ENCODE measurements at places on chromosomes 13 and 19.

- DNase-seq: no peak
These were observed 152.8 kb upstream of the IRS2 start for GRCh38 chr13:109939180-109939579.

- DNase-seq: no peak
These were observed 80.0 kb downstream of the ZNF429 start for GRCh38 chr19:21585281-21585890.

DNA sequence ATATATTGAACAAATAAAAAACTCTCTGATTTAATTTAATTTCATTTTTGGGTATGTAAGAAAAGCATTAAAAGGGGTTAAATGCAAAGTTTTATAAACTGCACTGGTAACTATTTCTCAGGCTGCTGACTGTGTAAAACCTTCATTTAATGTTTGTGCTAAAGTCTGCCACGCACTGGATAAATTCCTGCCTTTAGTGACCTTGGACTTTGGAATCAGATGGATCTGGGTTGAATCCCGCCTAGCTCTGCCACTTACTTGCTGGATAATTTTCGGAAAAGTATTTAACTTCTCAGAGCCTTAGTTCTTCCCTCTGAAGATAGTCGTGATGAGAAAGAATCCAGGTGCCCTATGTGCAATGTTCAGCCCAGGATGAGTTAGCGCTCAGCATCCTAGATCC, 58.6 kb downstream of the RASL11A start:
- no peak for DNase-seq

GRCh38 chr13:39956036-39956435, 300.6 kb downstream of the COG6 start:
- DNase-seq: peak; percentile 54

DNA sequence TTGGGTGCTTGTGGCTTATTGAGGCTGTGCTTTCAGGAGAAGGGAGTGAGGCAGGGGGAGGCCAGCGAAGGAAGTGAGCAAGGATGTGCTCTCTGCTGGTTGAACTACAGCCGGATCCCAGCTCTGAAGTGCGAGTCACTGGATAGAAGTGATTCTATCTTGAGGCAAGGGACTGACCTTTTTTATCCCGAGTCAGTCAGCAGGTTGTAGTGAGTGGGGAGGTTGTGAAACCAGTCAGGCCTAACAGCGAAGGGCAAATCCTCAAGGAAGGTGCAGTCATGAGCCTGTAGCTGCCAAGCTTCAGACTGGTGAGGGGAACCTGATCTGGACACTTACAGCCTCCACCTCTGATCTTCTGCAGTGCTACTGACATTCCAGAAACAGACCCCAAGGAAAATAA, 18.6 kb downstream of the SCEL start:
- DNase-seq: no peak

GRCh38 chr19:18478545-18479311, 40.8 kb upstream of the ISYNA1 start:
- peak; percentile 54 for DNase-seq

DNA sequence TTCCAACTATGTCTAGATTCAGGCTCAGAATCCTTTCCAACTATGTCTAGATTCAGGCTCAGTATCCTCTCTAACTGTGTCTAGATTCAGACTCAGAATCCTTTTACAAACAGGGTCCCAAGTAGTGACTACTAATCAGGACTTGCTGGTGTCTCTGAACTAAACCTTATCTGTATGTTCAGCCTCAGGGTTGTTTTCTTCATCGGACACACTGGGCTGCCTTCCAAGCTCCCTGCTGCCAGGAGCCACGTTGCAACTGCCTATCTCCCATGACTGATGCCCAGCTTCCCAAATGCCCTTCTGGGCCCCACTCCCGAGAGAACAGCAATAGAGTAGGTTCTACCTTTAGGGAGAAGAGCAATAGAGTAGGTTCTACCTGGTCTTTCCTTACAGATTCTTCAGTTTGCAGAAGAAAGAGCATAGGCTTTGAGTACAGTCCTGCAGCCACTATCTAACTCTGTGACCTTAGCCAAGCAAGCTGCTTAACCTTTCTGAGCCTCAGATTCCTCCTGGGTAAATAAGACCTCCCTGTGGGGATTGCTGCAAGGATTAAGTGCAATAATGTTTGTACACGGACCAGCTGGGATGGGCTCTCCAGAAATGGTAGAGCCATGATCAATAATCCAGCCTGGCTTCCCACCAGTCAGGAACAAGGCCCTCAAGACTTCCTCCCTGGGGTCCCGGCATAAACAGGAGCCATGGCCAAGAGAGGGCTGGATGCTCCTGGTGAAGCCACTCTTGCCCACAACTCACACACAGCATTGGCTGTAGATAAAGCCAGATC, 61.5 kb downstream of the ZIC5 start:
- DNase-seq: no peak

GRCh38 chr13:97786510-97786909, 167.0 kb upstream of the IPO5 start:
- DNase-seq: no peak

- peak; percentile 15 for DNase-seq
These were observed 196.9 kb upstream of the UBL3 start for GRCh38 chr13:30047154-30047874.

DNA sequence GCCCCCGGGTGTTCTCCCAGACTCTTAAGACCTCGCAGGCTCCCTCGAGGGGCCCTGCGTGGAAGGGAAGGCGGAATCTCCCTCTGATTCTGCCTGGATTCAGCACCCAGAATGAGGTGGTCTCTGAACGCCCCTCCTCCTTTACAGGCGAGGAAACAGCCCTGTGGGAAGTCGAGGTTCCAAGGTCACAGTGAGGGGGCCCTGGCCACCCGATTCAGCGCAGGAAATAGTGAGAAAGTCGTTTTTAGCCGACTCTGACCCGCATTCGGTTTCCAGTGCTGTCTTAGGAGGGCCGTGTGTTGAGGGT, 1.1 kb downstream of the BSG start:
- no peak for DNase-seq

- DNase-seq: no peak
These were observed 2.1 kb upstream of the PTPRS start for GRCh38 chr19:5342573-5343201.

- DNase-seq: no peak
These were observed 105.8 kb downstream of the LACC1 start for GRCh38 chr13:43985422-43986072.

GRCh38 chr13:71149046-71149445, 718.0 kb downstream of the DACH1 start:
- DNase-seq: no peak

DNA sequence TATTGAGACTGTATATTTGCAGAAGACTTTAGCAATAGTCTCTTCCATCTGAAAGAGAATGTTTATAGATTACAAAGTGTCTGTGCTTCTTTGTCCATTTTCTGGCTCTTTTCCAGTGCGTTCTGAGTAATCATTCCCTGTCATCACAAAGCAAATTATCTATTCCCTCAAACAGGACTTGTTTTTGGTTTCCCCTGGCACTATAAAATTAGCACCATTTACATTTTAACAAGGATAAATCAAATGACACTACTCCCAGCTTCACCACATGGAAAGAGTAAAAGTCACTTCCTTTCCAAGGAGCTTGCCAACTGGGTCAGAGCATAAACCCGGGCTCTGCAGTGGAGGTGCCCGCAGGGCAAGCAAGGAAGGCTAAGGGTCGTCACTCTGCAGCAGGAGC, 88.1 kb downstream of the SHISA2 start:
- no peak for DNase-seq

DNA sequence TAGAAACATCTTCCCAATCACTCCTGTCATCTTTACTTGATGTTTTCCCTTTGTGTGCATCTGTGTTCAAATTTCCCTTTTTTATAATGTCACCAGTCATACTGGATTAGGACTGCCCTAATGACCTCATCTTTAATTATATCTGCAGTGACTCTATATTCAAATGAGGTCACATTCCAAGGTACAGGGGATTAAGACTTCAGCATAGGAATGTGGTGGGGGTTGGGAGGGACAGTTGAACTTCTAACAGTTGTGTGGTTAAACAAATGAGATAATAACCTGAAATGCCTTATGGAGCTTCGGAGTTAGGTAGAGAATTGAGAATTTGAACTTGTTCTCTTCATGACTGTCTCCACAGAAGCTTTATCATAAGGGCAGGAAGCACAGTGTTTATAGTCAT, 23.0 kb downstream of the PAN3 start:
- no peak for DNase-seq

GRCh38 chr13:34675626-34676025, 266.4 kb upstream of the NBEA start:
- no peak for DNase-seq

DNA sequence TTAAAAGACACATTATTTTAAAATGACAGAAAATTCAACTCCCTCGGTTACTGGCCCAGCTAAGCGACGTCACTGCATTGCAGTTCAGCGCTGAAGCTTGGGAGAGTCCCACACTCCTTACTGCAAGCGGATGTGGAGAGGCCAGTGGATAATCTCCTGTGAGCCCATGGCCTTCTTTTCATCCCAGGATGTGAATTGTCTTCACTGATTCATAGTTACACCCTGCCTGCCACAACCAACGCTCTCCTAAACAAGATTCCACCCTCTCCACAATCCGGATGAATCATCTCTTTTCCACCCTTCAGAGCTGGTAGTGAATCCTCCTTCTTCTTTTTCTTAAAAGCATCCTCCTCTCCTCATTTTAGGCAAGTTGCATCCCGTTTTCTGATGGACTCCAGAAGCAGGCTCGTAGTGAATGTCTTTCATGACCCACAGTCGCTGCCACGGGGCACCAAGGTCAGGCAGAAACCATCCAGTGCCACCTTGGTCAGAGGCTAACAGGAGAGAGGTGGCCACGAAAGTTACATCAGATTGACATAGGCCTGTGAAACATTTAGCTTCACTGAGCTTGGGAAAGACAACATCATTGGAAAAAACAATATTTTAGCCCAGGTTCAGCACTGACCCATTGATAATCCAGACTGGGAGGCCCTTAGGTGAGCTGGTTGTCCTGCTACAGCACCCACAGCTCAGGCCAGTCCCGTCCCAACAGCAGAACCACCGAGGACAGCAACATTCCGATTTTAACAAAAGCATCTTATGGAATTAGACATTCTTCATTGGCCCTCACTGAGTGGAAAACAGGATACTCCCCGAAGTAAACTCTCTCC, 2.0 kb downstream of the GJB2 start:
- no peak for DNase-seq

DNA sequence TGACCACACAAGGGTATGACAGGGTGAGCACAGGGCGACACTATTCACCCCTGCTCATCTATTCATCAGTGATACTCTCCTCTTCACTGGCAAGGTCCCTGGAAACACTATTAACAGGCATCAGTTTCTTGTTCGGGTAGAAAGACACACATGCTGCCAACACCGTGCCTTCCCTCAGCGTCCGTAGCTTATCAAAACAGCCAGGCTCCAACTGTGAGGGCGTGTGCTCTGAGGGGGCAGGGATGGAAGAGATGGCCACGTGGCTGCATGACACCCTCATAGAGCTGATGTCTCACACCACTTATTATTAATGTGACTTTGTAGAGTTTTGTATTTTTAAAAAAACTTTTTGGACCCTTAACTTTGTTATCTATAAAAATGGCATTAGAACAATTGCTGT, 160.3 kb downstream of the ITGBL1 start:
- no peak for DNase-seq

Data from CD4-positive, alpha-beta T cell treated with Interleukin-4 for 4 hours (primary cell).